ENCODE measurements at places on chromosomes 4 and X.

DNA sequence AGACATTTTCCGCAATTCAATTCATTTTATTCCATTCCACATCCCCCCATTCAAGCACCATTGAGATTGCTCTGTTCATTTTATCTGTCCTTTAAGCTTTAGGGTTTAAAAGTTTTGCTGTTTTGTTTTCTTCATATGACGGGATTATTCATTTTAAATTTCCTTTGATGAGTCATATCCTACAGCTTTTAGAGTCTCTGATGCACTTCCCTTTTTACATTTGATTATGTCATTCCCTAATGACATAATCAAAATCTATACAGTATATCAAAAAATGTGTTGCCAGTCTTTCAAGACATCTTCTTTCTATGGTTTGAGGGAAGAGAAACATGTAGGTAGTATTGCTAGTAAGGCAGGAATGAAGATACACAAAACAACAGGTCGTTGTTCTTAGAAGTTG is 456.3 kb downstream of the PDGFC start:
- peak; percentile 78 for DNase-seq

DNA sequence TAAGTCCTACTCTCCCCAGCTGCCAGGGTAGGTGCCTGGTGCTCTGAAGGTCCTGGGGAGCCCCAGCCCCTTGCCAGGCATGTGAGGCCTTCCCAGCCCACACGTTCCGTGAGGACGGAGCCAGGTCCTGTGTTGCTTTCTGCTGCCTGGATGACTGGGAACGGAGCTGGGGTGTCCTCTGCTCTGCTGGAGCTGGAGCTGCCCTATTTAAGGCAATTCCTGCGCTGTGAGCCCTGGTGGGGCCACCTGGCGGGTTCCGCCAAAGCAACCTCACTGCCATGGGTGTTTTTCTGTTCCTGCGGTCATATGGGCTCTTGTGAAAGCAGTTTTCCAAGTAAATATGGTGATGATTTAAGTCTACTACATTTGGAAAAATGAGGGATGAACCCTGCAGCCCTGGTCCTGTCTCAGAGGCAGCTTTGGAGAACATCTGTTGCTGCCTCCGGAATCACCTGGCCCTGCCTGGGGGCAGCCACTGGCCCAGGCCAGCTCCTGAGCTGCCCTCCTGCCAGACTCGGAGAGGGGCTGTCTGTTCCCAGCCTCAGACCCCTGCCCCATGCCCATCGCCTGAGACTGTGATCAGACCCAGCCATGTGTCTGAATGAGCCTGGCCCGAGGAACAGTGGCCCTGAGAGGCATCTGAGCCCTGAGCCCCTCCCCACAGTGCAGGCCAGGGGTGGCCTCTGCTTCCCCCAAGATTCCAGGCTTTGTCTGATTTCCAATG is 33.2 kb downstream of the FGFRL1 start:
- no peak for DNase-seq

DNA sequence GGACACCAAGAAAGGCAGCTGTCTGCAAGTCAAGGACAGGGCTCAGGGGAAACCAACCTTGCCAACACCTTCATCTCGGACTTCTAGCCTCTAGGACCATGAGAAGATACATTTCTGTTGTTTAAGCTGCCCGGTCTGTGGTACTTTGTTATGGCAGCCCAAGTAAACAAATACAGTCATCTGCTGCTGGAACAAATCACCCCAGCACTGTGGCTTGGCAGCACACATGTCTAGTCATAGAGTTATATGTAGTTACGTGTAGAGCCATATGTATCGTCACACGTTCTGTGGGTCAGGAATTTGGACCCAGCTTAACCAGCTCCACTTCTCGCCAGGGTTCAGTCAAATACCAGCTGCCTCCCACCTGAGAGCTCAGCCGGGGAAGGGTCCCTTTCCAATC is 2.5 kb downstream of the HTT-AS start:
- no peak for DNase-seq

DNA sequence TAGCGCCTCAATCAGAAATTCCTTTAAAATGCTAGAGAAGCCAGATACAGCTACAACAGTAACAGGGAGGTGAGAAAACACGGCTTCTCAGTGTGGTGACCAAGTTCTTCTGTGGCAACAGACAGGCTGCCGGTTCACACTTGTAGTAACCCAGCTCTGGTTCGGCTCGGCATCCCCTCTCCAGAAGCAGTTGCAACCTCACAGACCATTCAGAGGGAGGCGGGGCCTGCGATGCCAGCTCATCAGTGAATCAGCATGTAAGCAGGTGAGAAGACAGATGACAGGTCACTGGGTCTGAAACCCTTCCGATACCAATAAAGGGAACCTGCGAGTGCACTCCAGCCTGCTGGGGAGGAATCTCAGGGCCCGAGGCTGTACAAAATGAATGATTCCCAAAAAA is 251.0 kb downstream of the KCNIP4 start:
- DNase-seq: no peak

GRCh38 chrX:36684053-36684452 is 324.1 kb upstream of the FAM47C start:
- no peak for DNase-seq

- DNase-seq: peak; percentile 39
These were observed 12.1 kb downstream of the APLN start for GRCh38 chrX:129642641-129643040.
